Ovary (tissue), 10 donors: ENCODE measurements at places on chromosomes 4 and X. TPM values are rescaled to one million over a fixed set of nuclear protein-coding genes. Genes with fewer than 3 reads are reported as not detected.

GRCh38 chr4:7289589-7289988, 97.3 kb downstream of the SORCS2 start:
- no peak for DNase-seq

DNA sequence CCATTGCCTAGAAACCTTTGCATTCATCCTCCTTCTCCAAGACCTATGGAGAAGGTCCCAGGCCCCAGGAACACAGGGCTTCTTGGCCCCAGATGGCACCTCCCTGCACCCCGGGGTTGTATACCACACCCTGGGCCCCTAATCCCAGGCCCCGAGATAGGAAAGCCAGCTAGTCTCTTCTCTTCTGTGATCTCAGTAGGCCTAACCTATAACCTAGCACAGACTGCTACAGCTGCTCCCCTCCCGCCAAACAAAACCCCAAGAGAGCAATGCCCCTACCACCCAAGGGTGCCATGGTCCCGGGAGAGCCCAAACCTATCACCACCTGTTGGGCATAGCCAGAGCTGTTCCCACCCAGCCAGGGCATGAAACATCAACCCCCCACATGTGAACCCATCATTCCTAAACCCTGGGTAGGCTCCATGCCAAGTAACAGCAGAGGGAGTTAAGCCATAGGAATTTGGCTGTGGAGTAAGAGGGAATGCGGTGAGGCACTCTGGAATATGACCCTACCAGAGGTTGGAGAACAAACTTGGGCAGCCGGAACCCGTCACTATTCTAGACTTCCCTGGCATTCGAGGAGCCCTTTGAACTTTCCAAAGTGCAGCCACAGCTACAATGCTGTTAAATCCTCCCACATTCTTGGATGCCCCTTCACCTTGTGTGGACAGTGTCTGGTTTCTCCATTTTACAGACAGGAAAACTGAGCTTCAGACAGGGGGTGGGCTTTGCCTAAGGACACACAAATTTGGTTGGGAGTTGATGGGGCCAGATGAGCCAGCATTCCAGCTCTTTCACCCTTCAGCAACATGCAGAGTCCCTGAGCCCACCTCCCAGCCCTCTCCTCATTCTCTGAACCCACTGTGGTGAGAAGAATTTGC, 10.9 kb upstream of the SASH3 start:
- DNase-seq: no peak

DNA sequence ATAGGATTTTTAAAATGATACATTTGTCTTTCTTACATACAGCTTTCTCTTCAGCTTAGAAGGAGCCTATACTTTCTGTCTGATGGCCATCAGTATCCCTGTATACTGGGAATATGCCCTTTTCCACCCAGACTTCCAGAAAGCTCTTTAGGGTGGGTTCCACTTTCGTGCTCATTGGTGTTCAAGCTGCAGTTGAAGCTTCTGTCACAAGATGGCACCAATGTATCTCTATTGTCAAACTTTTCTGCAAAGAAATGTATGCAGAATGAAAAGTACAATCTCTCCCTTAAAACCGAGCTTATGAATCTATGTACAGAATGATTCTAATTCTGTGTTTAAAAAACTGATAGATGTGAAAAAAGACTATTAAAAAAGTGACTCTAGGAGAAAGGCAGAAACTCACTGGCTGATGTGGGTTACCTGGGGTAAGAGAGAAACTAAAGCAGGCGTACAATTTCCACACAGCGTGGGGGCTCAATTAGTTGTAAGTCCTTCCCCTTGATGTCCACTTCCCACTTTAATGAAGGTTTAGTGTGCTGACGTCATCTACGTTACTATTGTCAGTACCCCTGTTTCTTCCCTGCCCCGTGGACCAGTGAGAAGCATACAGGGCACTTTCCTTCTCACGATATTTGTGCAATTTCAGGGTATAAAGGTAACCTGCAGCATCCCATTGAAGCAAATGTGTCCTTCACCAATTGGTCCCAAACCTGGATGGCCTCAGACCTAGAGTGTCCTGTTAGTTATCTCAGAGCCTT, 57.3 kb upstream of the TCEAL2 start:
- DNase-seq: no peak

GRCh38 chr4:111748157-111748556, 397.1 kb upstream of the FAM241A start:
- no peak for DNase-seq

DNA sequence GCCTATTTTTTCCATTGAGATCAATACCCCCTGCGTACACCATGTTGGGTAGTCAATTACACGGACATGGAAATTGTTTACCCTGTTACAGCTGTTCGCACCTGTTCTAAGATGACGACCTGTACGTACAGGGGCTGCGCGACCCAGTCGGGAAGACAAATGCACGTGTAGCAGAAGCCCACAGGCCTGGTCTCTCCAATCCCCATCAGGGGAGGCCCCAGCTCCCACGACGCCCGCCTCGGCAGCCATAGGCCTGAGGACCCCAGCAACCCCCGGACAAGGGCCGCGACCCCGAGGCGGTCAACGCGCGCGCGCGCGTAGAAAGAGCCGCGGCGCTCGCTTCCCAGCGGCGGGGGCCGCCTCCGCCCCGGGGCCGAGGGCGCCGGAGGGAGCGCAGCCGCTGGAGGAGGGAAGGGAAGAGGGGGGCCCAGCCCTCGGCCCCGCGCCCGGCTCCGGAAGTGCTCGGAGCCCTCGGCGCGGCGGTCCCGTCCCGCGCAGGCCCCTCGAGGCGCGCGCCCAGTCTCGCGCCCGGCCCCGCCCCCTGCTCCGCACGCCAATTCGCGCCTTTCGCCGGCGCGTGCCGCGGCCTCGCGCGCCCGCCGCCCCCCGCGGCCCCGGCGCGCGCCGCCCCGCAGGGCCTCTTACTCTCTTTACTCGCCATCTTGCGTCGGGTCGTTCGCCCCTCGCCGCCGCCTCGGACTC, 618 bp downstream of the RBBP7 start:
- no peak for DNase-seq

DNA sequence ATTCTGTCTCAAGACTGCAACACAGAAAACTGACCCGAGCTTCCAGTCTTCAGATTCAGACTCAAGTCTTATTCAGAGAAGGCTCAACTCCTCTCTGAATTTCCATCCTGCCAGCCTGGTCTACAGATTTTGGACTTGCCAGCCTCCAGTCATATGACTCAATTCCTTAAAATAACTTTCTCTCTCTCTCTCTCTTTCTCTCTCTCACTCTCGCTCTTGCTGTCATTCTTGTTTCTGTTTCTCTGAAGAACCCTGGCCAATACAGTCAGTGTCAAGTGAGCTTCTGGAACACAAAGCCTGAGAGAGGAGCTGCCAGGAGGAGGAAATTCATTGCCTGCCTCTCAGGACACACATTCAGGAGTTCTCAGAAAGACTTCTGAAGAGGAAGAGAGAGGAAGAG, 154.9 kb downstream of the PARM1 start:
- no peak for DNase-seq

- peak; percentile 36 for DNase-seq
These were observed 36.6 kb upstream of the SH3D19 start for GRCh38 chr4:151361966-151362365.

DNA sequence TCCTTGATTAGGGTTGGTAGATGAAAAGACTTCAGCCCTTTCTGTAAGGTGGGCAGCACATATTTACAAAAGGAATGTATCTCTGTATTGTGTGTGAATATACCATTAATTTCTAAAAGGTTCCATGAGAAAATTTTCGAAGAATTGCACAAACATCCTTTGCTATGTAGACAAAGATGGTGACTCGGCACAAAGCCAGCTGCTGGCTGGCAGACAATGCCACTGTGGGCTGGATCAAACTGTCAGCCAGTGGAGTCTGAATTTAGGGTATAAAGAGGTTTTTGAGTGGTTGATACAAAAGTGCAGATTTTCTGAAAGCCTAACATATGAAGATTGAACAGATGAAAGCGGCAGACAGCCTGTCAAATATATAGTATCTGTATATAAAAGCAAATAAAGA, 5.6 kb upstream of the TXK start:
- no peak for DNase-seq

DNA sequence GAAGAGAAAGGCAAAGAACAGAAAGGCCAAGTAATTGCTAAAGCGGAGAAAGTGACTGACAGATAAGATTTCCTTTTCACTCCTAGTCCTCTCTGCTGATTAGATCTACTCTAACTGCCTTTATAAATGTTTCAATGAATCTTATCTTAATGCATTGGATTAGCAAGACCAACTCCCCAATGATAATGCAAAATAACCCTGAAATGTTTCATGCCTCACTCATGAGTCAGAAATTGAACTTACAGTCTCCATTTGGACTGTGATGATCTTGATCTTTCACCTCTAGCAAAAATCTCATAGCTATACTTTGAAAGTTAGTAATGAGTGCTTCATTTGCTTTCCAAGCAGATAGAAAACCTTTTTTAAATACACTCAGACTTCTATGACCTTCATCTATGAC, 26.5 kb downstream of the SLC10A7 start:
- DNase-seq: no peak

DNA sequence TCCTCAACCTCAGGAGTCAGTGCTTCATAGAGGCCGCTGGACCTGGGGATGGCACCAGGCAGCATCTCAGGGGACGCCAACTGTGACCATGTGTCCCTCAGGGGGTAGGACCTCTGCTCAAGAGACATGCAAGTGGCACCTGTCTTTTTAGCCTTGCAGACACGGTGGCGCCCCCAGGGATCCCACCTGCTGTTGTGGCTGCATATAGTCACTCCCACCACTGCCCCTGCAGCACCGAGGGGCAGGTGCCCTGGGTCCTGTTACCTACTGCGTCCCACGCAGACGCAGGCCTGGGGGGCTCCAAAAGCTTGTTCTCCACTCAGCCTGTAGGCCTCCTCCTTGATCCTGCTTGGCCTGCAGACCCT, 2.5 kb downstream of the MYL5 start:
- DNase-seq: no peak

GRCh38 chrX:104310090-104310489, 55.4 kb upstream of the ESX1 start:
- no peak for DNase-seq

DNA sequence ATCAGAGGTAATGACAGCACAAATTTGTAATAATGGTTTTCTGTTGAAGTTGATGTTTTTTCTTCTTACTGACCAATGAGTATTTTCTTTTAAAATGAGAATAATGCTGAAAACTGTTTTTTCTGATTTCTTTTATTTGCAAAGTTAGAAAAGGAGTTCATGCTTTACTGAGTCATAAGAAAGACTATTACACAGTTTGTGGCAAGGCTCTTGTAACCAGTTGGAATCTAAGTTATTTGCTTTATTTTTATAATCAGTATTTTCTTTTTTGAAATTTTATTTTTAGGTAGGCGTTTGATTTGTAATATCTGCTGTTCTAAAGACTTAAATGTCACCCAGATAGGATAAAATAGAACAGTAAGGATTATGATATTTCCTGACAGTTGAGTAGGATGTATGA, 25.5 kb downstream of the ANAPC4 start:
- DNase-seq: no peak

DNA sequence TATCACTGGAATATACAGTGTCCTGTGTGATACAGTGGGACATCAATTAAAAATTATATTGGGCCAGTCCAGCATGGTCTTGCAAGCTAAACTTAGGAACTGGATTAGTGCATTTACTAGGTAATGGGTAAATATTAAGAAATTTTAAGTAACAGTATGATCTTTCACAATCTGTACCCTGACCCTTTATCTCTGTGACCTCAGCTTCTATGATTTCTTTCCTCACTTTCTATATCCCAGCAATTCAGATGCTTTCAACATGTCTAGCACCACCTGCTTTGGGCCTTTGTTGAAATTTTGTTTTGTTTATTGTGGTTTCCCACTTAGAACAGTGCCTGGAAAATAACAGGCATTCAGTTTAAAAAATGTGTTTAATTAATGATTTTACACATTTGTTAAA, 2295.4 kb downstream of the ARAP2 start:
- no peak for DNase-seq

DNA sequence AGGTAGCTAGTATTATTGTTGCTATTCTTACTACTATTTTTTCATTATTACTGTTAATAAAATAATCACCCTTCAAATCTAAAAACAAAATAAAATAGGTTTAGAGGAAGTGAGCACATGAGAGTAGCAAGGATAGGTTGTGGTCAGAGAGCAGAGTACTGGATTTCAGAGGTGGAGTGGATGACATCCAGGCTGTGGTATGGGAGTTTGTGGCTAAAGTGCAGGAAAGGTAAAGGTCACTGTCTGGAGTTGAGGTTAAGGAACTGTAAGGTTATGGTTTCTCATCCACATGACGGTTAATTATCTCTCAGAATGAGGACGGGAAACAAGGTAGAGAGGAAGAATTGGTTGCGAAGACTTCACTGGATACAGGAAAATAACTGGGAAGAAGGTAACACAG, 27.7 kb downstream of the STEEP1 start:
- no peak for DNase-seq

- no peak for DNase-seq
These were observed 9.1 kb downstream of the ARHGAP36 start for GRCh38 chrX:131067216-131067615.

- DNase-seq: no peak
These were observed 392.0 kb downstream of the SPRY1 start for GRCh38 chr4:123788577-123788976.

- DNase-seq: no peak
These were observed 84.3 kb downstream of the FHDC1 start for GRCh38 chr4:153020457-153020856.

GRCh38 chrX:426881-427280, 40.2 kb upstream of the PPP2R3B start:
- no peak for DNase-seq

DNA sequence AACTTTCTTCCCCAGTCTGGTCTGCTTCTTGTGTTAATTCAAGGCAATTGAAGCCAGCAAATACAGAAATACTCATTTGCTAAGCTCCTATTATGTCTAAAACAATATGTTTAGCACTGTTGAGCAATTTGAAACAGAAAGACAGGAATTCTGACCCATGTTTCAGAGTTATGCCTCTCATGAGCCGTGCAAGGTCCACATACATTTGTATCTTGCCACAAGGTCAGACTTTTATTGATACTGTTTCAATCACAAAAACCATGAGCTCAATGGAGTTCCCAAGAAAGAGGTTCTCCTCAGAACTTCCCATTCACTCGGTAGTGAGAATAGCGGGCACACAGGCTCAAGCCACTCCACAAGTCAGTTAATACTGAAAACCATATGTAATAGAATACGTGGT, 47.6 kb upstream of the SPRY1 start:
- DNase-seq: no peak

- DNase-seq: no peak
These were observed 229.1 kb downstream of the VEGFC start for GRCh38 chr4:176563591-176563990.

DNA sequence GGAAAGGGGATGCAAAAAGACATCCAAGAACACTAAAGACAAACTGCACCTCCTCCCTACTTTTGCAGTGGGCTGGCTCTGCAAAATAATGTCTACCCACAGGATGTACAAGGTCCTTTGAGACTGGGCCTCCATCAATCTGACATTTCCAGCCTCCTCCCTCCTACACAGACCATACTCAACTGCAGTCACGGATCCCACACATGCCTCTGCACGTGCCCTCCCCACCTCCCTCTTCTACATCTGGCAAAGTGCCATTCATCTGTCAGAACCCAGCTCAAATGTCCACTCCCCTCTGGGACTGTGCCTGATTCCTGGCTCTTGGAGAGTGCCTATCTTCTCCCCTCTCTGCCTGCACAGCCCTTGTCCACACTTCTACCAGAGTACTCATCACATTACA, 50.3 kb downstream of the CHRDL1 start:
- DNase-seq: no peak

The CLTRN gene
- 1.2 TPM for total RNA-seq

The ADGRA3 gene
- total RNA-seq: 16.1 TPM

The GSPT2 gene
- total RNA-seq: 5.6 TPM

The TMEM35A gene
- total RNA-seq: 3.8 TPM

The NLGN3 gene
- total RNA-seq: 2.1 TPM

The LRCH2 gene
- total RNA-seq: 8.7 TPM

The TMEM154 gene
- total RNA-seq: 1.1 TPM

The PACRGL gene
- 16.1 TPM for total RNA-seq
